Stimulated activated naive CD8-positive, alpha-beta T cell treated with anti-CD3 and anti-CD28 coated beads, Interleukin-15, amount 100 ng/mL, for 72 hours (primary cell): ENCODE measurements at places on chromosomes 5 and 9.

GRCh38 chr9:87420884-87421283, 76.8 kb upstream of the DAPK1 start:
- no peak for DNase-seq

DNA sequence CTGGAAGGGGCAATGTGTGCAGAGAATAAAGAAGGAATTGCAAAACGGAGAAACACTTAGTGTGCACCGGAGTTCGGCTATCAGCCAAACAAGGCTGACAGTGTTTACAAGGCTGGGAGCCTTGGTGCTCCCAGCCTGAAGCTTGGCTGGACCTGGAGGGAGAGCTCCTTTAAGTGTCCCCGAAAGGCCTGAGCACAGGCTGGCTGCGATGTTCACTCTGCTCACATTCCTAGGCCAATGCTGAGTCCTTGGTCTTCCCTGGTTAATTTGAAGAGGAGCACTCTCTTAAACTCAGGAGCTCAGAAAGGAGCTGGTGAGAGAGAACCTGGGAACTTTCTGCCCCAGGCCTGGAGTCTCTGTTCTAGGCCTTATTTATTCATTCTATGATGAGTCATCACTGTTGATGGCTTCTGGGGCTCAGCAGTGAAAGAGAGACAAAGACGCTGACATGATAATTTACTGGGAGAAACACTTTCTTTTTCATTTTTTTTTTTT, 88.6 kb upstream of the MYO10 start:
- no peak for DNase-seq

DNA sequence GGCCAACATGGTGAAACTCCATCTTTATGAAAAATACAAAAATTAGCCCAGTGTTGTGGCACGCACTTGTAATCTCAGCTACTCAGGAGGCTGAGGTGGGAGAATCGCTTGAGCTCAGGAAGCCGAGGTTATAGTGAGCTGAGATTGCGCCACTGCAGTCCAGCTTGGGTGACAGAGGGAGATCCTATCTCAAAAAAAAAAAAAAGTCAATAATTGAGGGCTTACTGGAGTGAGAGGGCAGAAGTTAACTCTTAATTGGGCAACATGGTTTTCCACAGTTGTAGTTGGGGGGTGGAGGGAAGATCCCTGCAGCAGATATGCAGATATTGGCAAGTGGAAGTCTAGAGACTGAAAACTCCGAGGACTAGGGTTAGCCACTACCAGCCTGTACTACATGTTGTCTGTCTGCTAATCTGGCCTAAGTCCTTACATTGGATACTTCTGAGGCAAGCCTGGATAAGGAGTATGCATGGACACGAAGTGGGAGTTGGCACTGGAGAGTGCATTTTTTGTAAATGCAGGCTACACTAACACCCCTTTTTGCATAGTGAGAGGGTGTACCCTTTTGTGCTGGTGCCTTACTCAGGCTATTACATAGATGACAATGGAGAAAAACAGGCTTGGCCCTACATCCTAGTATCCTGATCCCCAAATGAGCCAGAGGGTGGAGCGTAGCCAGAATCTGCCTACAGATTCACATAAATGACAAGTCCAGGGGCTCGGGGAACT, 89.0 kb upstream of the NIPBL start:
- DNase-seq, result no peak

- DNase-seq, result no peak
Measured at GRCh38 chr9:136613824-136614371, 48.8 kb upstream of the EGFL7 start.

- DNase-seq, result no peak
Measured at GRCh38 chr5:16135506-16135905, 44.1 kb downstream of the MARCHF11 start.

GRCh38 chr5:54728588-54728915, 211.0 kb downstream of the SNX18 start:
- no peak for DNase-seq

DNA sequence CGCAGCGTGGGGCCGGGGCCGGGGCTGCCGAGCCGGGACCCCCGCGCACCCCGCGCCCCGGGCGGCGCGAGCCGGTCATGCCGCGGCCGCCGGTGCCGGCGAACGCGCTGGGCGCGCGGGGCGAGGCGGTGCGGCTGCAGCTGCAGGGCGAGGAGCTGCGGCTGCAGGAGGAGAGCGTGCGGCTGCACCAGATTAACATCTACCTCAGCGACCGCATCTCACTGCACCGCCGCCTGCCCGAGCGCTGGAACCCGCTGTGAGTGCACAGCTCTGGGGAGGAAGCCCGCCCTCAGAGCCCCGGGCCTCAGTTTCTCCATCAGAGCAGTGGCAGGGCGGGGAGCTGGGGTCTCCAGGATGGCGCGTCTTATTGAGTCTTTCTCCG, 335 bp downstream of the GALNT12 start:
- peak; percentile 42 for DNase-seq

GRCh38 chr9:124696101-124696500, 75.0 kb downstream of the NR6A1 start:
- DNase-seq, result no peak

DNA sequence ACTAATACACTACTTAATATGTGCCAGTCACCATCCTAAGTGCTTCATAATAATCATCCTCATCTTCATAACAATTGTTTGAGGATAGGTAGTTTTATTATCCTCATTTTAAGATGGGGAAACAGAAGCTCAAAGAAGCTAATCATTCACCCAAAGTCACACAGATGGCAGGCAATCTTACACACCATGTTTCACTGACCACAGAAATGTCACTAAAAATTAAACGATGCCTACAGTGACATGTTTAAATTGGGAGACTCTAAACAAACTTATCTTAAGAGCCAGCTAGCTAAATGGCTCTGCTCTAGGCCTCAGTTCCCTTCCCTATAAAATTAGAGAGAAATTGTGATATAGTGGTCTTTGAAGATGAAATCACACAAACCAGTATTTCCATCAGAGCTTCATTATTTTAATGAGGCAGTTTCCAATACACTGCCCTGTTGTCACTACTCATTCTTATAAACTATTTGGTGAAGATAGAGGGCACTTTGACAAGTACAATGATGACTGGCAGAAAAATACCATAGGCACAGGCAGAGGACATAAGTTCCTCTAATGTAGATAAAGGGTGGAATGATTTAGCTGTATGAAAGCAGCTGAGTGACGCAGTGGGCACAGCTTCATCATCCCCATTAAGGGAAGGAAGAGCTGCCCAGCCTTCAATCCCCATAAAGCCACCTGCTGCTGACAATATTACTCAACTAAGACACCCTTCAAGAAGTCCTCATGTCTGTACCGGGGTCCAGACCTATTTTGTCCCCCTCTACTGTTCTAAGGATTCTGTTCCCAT, 224.1 kb downstream of the ACTL7B start:
- DNase-seq, result no peak

DNA sequence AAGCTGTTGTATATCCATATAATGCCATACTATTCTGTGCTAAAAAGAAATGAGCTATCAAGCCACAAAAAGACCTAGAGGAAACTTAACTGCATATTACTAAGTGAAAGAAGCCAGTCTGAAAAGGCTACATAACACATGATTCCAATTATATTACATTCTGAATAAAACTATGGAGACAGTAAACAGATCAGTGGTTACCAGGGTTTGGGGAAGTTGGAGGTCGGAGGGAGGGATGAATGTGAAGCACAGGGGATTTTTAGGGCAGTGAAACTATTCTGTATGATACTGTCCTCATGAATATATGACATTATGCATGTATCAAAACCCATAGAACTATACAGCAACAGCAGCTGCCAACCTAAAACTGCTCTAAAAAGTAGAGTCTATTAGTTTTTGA, 5.6 kb upstream of the RFK start:
- no peak for DNase-seq
